DMS153 (cell line): ENCODE measurements at places on chromosomes 5 and 9.

DNA sequence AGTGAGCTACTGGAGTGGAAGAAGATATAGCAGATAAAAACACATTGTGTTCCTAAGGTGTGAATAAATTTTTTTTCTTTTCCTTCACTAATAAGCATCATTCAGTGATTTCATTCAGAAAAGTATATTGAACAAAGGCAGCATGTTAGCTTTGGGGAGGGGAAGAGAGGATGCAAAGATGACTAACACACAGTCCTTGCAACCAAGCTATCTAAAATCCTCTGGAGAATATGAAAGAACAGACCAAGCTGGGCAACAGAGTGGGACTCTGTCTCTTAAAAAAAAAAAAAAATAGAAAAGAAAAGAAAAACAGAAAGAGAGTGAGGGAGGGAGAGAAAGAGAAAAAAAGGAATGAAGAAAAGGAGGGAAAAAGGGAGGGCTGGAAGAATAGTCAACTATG lies 22.3 kb upstream of the OMD start:
- no peak for DNase-seq

DNA sequence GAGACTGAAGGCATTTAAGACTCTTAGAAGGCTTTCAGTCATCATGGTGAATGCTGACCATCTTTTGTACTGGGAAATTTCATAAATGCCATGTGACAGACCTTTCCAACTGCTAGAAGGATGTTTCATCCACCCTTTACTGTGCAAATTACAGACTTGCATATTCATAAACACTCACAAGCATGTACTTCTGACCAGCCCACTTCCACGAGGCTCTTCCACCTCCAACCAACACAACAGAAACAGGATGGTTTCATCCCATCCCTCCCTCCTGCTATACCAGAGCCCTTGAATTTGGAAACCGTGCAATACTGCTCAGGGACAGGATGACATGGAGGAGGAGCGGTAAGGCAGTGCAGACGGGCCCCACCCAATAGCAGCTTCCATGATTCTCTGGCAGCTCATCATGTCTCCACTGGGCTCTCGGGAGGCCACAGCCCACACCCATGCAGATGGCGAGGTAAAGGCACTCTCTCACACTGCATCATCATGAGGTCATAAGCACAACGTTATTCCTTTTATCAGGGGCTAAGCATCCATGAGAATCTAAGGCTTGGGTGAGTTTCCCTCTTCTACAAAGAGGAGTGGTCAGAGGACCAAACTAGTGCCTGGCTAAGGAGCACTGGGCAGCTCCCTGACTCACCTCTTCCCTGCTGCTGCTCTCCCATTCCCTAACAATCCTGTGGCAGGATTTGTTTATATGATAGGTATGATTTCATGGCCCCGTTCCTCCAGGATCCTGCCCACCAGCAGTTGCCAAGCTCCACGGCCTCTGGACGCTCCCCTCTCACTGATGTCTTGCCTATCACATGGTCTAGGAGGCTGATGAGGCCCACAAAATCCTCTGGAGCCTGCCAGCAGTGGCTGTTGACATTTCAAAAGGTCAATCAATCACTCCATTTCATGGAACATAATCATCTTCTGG lies 94.4 kb upstream of the FSTL4 start:
- DNase-seq: no peak

DNA sequence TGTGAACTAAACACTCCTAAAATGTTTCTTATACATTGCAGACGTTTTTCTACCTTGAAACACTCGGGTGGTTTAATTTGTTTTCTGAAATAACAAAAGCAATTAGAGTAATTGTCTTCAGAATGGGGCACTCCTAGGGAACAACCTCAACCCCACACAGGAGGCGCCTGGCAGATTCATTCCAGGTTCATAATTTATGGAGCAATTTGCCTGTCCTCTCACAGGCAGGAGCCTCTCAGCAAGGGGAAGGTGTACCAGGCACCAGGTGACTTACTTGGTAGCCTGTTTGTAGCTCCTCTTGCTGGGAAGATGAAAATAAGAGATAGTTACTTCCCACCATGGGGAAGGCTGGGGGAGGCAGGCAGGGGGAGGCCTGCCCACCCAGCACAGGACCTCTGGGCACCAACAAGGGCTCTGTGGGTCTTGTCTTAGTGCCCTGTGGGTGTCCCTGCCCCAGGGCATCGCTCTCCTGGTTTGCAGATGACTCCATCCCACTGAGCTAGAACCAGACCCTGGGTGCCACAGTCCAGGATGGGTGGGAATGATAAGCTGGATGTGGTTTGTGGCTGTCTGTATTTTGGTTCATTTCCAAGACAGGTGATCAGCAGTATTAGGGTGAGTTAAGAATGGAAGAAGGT lies 144.4 kb downstream of the FSTL4 start:
- DNase-seq: no peak

- DNase-seq: no peak
Observed at GRCh38 chr5:87120518-87121303, 147.0 kb upstream of the RASA1 start.

GRCh38 chr9:135962696-135963307 lies 1.6 kb upstream of the UBAC1 start:
- no peak for DNase-seq

DNA sequence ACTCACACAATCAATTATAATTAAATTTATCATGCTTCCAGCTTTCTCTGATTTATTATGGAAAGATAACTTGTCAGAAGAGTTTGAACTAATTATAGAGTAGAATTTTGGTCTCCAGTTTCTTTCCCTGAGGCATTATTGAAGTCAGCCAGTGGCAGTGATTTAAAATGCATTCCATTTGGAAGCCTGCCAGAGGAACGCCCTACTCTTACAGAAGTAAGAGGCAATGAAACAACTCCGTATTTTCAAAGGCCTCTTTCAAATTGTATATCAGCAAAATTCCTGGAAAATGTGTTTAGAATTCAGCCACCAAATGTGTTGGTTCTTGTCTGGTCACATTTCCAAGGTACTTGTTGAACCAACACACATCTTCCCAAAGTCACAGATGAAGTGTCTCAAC lies 640.9 kb downstream of the SEMA5A start:
- peak; percentile 56 for DNase-seq

DNA sequence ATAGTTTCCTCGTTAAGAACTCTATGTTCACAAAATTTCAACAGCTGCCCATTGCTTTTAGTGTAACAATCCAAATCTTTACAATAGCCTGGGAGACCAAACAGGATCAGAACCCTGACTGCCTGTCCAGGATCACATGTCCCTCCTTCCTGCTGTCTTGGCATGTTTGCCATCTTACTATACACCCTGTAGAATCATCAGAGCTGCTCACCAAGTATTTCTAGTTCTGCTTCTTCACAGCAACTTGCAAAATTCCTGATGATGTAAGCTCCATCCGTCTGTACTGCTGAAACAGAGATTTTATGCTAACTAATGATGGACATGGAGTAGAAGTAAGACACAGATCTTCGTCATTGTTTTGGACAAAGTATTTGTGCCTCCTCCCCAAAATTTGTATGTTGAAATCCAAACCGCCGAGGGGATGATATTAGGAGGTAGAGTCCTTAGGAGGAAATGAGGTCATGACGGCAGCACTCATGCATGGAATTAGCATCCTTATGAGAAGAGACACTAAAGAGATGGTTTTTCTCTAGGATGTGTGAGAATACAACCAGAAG lies 464.9 kb upstream of the BRINP1 start:
- no peak for DNase-seq

DNA sequence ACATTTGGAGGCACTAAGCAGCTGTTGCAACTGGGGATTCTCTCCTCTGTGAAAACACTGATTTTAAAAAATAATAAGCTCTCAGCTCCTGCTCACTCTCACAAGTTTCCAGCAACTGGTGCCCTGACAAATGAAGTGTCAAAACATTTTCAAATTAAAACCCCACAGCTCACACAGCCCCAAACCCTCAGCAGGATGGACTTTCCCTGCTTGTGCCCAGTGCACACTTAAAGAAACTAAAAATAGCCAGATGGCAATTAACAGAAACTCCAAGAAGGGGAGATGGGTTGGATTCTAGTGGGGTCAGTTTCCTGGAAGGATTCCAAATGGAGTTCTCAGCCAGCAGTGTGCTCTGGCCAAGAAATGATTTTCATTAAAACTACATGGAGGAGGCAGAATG lies 163.0 kb upstream of the PUM3 start:
- no peak for DNase-seq

DNA sequence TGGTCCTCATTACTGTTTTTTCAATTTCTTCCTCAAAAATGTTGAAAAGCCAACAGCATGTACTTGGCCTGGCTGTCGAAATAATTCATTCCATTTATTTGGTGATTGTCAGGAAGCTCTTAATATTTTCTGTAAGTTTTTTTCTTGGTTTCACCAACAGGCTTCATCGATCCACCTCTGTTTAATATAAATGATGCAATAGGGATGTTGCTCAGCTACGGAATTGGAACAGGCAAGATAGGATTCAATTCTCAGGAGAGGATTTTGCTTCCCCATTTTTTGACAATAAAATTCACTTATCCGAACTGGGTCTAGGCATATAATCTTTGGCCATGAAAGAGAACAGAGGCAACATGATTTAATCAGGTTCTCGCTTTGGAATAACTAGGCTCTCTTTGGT lies 30.8 kb downstream of the C5 start:
- no peak for DNase-seq

DNA sequence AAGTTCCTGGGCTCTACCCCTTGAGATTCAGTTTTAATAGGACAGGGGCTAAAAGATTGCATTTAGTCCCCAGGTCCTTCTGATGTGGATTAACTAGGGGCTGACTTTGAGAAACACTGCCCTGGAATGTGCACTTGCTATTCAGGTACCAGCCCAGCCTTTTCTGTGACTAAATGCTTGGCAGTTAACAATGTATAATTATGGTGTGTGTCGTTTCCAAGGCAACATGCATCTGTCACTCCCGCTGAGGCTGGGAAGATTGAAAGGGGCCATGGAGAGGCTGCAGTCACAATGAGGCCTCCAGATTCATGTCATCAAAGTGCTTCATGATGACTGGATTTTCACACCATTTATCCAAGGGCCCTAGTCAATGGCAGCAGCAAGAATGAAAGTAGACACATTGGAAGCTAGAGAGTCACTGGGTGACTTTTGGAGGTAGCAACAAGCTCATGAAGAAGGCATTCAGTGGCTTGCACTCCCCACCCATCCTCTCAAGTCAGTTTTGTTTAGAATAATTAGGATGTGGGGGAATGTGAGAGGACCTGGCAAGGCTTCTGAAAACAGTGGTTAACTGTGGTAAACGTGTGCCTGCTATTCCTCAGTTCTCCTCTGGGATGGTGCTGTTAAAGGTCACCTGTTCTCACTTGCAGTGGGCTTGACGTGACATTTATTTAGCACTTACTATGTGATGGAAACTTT lies 28.3 kb downstream of the RAI14 start:
- no peak for DNase-seq

DNA sequence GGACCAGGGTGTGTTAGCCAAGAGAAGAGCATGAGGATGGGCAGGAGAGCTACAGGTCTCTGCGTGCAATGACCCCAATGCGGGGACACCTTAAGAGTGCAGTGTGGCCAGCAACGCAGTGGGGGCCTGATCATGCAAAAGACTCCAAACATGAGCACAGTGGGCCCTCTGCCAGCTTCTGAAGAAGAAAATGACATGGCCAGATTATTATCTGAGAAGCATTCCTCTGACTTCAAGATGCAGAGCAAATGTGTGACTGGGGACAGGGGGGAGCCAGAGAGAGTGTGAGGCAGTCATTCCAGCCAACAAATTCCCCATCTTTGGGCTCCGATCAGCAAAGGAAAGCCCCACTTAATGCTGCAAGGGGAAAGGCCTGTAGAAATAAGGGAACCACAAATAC lies 229.4 kb downstream of the CDK5RAP2 start:
- no peak for DNase-seq

DNA sequence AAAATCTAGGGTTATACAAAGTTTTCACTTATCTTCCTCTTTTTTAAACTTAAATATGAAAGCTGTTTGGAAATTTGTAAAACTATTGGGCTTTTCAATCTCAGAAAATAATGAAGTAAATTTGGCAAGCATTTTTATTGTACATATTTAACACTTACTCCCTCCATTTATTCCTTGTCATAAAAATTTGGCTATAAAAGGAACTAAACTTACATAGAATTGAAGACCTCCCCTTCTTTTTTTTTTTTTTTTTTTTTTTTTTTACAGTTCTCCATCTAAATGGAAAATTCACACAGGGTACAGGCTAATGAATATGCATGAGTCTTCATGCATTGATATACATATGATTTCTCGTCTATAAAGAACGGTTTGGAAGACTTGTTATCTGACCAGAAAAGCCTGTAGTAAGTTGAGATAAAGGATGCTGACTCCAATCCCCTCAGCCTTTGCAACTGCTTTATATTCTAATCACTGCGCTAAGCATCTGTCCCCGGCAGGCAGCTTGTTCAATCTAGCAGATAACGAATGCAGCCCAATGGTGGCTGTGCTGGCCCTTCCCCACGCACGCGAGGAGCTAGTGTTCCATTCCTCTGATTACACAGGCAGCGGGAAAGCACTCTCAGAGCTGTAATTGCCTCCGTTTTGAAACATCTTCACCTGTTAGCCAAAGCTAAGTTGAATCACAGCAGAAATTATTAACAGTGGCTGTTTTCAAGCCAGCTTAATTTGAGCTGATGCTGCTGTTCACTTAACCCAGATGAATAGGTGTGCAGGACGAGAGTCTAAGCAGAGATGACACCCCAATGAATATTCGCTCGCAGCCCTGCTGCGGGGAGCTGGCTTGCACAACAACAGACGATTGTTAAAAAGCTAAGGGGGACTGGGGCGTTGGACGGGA lies 453.8 kb upstream of the ZNF608 start:
- peak; percentile 13 for DNase-seq

GRCh38 chr5:159430361-159431012 lies 100.2 kb upstream of the IL12B start:
- no peak for DNase-seq

DNA sequence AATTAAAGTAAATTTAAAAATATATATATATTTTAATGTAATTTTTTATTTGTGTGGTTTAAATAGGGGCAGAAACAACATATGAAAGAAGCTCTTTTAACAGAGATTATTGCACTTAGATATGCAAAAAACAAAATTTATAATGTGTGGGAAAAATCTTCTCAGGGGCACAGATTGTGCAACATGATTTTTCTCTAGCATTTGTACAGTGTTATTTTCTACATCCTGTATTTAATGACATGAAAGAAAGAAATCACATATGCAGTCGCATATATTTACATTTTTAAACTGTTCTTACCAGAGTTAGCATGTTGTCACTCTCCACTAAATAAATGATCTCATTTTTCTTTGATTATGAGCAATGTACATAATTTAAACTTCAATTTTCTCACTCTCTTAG lies 265.3 kb upstream of the CTNND2 start:
- no peak for DNase-seq

- no peak for DNase-seq
Observed at GRCh38 chr5:113038714-113039113, 62.1 kb downstream of the DCP2 start.

- no peak for DNase-seq
Observed at GRCh38 chr5:93313672-93314071, 267.3 kb downstream of the NR2F1-AS1 start.

DNA sequence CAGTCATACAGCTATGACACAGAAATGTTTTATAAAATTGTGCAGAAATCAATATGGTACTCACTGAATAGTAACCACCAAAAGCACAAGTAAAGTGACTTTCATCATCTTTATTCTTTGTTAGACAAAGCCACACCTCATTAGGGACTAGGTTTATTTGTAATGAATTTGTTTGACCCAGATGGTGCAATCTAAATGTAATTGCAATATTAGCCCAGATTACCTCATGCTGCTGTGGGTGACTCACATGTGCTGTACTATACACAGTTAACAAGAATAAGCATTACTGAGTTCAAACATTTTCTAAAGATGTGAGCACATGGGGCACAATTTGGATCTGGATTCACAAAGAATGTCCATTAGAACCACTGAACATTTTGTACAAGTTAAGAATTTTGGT lies 759.3 kb upstream of the TYRP1 start:
- peak; percentile 8 for DNase-seq

GRCh38 chr5:127887282-127887681 lies 184.1 kb downstream of the CCDC192 start:
- DNase-seq: no peak
